ENCODE measurements at places on chromosomes 2 and 18.

DNA sequence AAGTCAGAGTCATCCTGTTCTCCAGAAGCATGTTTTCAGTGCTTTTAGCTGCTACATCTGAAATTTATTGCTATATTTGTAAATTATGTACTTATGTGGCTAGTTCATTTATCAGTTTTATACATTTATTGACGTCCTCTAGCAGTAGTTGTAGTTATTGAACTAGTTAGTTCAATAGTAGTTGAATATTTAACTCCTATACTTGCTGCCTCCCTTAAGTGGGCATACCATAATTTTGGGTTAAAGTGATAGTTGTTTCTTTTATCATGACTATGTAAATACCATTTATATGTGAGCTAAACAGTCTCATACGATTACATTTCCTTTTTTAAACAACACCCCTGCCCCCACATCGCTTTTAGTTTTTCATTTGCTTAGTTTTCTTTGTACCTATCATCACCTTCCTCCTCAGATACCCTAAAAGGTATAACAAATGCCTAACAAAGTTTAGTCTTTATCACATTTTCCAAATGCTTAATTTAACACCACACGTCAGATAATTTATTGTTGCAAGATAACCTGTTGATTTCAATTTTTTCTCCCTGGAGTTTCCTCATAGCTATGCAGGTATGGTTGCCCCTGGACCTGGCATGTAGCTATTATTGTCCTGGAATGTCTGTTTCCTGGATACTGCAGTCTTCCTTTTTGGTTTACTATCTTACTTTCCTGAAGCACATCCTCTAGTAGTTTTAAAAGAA is 8.8 kb downstream of the MAP4K4 start:
- no peak for DNase-seq

DNA sequence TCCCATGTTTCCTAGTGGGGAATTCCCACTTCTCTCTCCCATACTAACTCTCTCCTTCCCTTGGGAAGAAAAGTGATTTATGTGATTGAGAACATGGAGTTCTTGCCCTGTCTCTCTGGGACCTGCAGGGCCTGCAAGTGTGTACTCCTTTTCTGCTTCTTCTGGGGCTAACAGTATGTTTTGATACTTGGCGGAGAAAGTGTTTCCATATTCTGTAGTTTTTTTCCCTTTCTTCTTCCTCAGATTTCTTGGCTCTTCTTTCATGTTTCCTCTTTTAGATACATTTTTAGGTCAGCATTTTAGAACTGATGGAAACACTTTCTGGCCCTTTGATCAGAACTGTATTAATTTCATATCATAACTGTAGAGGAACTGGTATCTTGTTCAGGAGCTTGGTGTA is 352.2 kb downstream of the DLGAP1 start:
- DNase-seq, result no peak

- no peak for DNase-seq
Measured at GRCh38 chr2:121167411-121167810, 117.6 kb downstream of the TFCP2L1 start.

DNA sequence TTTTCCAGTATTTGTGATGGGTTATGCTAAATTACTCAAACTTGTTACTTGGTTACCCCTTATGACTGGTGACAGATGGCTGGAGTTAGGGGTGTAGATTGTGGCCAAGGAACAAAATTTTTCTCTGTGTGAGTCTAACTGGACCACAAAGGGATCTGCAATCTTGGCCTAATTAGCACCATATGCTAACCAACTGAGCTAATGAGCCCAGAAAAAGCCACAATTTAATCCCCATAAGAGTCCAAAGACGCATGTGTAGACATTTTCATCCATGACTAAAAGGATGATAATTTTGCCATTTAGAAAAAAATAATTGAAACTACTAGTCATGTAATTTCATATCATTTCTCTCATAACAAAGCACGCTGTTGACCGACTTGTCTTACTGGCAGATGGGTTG is 151.2 kb downstream of the ABCA12 start:
- DNase-seq, result no peak

DNA sequence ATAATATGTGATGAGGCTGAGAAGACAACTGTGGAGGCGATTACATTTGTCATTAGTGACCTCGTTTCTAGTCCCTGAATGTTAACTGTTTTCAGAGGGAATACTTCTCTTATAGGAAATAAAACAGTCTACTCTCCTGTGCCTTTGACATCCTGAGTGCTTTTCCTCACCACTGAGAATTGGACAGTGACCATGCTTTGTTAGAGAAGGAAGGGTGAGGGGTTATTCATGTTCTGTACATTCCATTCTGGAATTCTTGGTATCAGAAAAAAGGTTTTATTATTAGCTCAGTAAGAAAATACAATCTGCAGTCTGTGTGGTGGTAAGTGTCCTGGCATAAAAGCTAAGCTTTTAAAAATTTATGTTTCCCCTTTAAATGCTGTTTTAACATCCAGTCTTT is 58.8 kb downstream of the PARD3B start:
- no peak for DNase-seq

DNA sequence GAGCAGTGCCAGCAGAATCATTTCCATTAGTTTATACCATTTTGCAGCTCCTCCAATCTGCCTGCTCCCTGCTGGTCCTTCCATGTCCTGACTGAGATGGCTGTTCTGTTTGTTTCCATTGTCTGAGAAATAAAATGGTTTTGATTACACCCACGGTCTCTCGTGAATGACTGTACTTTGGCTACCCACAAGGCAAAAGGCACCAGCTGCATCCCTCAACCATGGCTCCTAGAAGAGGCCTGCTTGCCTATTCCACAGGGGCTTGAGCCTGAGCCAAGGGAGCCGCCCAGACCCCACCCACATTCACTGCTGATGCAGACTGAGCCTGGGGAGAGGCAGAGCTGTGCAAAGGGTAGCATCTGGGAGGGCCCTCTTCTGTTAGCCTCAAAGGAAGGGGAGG is 31.2 kb downstream of the MARCHF4 start:
- DNase-seq, result no peak

DNA sequence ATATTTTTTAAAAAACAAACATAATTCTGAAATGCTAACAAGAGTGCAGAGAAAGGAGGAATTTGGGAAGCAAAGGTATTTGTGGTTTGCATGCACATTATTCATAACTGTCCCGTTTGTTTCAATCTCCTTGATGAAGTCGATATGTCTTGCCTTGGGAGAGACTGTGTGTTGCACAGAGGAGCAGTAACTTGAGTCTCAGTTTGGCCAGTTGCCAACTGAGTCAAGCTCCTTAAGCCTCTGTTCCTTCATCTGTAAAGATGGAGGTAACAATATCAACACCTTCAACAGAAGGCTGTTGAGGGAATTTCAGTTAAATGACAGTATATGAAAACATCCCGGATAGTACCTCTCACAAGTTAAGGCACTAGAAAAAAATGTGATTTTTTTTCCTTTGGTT is 226.2 kb downstream of the ASXL3 start:
- no peak for DNase-seq

DNA sequence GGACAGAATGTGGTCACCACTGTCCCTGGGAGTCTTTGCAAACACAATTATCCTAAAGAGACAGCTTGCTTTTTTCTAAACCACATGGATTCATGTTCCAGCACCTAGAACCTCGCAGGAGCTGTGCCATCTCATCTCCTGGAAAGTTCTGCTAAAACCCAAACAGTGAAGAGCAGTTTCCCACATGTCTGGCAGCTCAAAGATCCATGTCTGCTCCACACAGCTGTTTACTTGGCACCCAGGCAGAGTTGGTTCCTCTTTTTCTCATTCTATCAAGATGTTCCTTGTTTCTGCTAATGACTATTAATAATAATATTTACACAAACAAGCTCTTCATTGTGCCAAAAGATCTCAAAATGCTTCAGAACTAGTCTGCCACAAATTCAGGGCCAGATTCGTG is 30.1 kb upstream of the PID1 start:
- no peak for DNase-seq

GRCh38 chr2:98917031-98917471 is 19.0 kb downstream of the CRACDL start:
- no peak for DNase-seq

DNA sequence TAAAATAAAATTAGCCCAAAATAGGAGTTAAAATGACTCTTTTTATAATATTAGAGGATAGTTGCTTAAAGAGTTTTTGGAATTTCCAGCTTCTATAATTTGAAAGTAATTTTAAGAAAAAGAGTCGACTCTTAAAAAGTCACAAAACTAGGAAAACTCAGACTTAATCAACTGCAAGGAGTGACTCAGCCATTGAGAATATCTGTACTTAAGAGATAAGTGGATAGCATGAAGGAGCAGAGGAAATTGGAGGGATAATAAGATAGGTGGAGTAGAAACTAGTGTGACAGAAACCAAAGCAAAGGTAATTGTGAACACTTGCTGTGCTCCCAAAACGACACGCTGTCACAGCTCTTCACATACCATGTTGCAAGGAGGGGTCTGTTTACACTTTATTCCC is 8.4 kb downstream of the RSAD2 start:
- no peak for DNase-seq

- peak; percentile 96 for DNase-seq
Measured at GRCh38 chr2:66434679-66435548, at the start of gene MEIS1. Gene MEIS1, plus strand, starts transcription at chr2:66435125. Its CDS starts 732 bp downstream, at chr2:66435857.

- DNase-seq, result no peak
Measured at GRCh38 chr2:193581807-193582206, 1387.1 kb upstream of the TMEFF2 start.

DNA sequence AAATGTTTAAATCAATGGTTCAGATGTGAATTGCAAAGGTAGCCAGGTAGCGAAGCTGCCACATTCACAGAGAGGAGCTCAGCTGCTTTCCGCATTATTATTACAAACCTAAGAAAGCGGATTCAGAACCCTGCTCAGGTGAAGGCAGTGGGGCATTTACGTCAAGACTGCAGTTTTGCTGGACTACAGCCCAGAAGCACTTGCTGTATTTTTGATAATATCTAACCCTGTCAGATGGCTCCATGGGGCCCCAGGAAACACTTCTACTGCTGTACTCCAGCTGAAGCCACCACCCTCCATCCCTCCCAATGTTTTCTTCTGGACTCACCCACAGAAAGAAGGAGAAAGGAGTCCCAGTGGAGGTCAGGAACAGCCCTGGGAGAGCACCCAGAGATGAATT is 96.9 kb downstream of the TPO start:
- DNase-seq, result no peak

DNA sequence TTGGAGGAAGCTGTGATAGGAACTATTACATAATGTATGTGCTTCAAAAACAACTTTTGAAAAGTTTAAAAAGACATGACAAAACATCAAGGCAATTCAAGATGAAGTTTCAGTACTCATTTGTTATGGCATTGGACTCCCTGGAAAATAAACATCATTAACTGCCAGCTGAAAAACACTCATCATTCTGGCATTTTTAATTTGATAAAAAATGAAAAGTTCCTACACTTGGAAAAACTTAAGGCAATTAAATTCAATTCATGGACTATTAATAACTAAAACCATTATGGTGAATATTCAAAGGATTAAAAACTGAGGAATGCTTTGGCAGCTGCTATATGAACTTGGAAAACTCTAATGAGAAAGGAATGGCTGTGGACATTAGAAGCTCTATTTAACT is 8.5 kb downstream of the TYW5 start:
- no peak for DNase-seq

DNA sequence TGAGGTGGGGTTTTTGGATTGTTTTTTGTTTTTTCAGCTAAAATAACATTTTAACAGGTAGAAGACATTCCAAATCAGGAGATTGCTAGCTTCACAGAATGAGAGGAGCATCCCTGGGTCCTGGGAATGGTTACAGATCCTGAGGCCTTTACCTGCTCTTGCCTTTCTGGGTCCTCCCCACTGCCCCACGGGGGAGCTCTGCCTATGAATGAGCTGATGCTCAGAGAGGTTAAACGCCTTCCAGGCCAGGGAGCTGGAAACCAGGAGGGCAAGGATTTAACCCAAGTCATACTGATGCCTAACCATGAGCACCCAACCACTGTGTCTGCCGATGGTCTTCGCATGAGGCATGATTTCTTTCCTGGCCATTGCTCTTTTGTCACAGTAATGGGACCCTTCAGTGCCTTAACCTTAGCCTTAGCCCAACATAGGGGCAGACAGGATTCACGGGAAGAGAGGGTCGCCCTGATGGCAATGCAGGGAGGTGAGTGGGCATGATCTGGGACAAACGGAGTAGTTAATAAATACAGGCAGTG is 16.1 kb downstream of the MOCOS start:
- DNase-seq, result no peak

- DNase-seq, result no peak
Measured at GRCh38 chr2:14189929-14190328, 442.6 kb upstream of the LRATD1 start.

DNA sequence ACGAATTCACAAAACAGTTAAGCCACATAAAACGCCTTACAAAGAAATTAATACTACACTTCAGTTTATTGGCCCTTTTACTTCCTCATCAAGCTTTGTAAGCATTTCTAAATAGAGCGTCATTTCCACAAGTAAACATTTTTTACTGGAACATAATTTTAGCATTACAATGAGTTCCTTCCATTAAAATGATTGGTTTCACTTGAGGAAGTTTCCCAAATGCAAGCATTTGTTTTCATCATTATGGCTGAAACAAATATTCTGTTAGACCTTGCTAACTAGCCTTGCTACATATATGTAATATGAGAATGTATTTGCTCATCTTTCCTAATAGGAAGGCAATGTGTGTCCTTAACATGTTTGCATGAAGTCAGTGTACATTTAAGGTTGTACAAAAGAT is 579.1 kb downstream of the IRS1 start:
- DNase-seq, result no peak

- no peak for DNase-seq
Measured at GRCh38 chr2:209388446-209389037, 35.3 kb upstream of the MAP2 start.

- no peak for DNase-seq
Measured at GRCh38 chr2:24342110-24342910, 18.0 kb downstream of the ITSN2 start.

DNA sequence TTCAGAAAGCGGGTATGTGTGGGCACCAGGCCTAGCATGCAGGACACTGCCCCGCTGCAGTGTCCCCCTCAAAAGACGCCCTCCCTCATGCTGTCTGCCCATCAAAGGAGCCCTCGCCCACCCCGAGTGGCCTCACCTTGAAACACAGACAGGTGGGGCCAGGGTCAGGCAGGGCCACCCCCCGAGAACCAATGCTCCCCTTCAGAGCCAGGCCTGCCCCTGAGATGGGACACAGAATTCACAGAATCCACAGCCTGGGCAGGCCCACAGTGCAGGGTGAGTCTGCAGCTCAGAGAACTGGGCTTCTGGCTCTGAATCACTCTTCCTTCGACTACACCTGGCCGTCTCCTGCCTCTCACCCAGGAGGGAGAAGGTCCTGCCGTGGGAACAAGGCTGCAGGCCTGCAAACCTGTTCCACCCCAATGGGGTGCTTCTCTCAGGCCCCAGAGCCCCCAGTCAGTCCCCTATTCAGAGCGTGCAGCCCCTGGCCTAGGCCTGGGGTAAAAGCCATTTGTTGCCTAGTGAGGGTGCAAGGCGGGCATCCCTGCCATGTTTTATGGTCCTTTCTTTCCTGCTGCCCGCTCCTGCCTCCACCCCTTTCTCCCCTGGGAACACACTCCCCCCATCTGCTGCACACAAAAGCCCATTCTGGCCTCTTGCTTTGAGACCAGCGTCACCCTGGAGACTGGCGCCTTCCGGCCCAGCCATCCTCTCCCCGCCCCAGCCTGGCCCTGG is 11.3 kb upstream of the ARHGEF4 start:
- no peak for DNase-seq

GRCh38 chr2:135942936-135943688 is 42.3 kb downstream of the DARS1 start:
- no peak for DNase-seq

GRCh38 chr2:22273853-22274252 is 1111.1 kb upstream of the KLHL29 start:
- DNase-seq, result no peak

- DNase-seq, result no peak
Measured at GRCh38 chr2:236162031-236162845, 5.9 kb downstream of the GBX2 start.

- no peak for DNase-seq
Measured at GRCh38 chr18:50107468-50107977, 87.4 kb downstream of the MYO5B start.

Measured in WERI-Rb-1 (cell line).